ENCODE measurements at places on chromosomes 11 and 22.

- DNase-seq, result no peak
Observed at GRCh38 chr11:88301488-88302140, 35.9 kb downstream of the CTSC start.

- DNase-seq, result no peak
Observed at GRCh38 chr22:45310977-45311531, 1.3 kb downstream of the FAM118A start.

GRCh38 chr11:103609117-103610066 is 427.0 kb upstream of the DDI1 start:
- no peak for DNase-seq

- no peak for DNase-seq
Observed at GRCh38 chr22:28075358-28075981, 156.4 kb upstream of the PITPNB start.

- DNase-seq, result no peak
Observed at GRCh38 chr11:102926517-102926916, 29.0 kb downstream of the MMP13 start.

- no peak for DNase-seq
Observed at GRCh38 chr11:122331079-122331478, 215.1 kb upstream of the BLID start.

DNA sequence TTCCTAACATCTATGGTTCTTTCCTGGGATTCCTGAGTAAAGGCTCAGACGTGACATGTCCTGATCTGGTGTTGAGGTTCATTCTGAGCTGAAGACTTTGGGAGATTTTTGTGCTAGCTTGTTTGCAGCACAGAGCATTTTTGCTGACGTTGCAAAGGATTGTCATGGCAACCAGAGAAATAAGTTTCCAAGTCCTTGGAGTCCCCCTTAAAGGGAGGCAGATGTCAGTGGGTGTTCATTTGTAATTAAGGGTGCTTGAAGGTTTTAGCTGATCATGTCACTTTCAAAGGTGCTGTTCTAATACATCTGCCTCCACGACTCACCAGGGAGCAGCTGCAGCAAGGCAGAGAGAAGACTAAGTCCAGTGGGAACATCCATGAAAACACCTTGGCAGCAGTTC is 5.4 kb upstream of the SYN3 start:
- no peak for DNase-seq

DNA sequence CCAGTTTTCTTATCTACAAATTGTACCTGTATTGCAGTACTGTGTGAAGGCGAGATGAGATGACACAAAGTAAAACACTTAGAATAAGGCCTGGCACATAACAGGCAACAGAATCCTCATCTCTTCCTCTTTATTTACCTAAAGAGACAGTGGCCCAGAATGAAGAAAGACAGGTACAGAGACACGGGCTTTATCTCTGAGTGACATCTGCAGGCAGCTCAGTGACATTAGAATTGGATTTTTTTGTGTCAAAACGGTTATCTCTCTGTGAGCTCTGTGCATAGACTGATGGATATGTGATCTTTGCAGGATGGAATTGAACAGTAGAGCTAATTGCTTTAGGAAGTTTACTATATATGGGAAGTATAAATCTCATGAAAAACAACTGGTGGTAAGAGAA is 36.2 kb upstream of the TRPC6 start:
- no peak for DNase-seq

All from left forelimb (tissue), 1 donor.